Neural cell (in vitro differentiated cells): ENCODE measurements at places on chromosomes 6 and 20. TPM values are rescaled to one million over a fixed set of nuclear protein-coding genes. Genes with fewer than 3 reads are reported as not detected.

C20orf144 gene
- not detected in 2 replicates for polyA plus RNA-seq

BMP6 gene
- 1.8 and 2.4 TPM in 2 replicates for polyA plus RNA-seq

RNF144B gene
- 0.14 and 0.15 TPM in 2 replicates for polyA plus RNA-seq

PLA2G7 gene
- polyA plus RNA-seq, result 0.35 TPM in 1 of 2 replicates, not detected in the other

SERAC1 gene
- 22.2 and 22.3 TPM in 2 replicates for polyA plus RNA-seq

NR2E1 gene
- polyA plus RNA-seq, result 0.50 and 1.3 TPM in 2 replicates

SLC35D3 gene
- polyA plus RNA-seq, result 0.56 TPM in 1 of 2 replicates, not detected in the other

APOM gene
- polyA plus RNA-seq, result 1.3 and 4.4 TPM in 2 replicates

DHX35 gene
- 21.3 and 24.9 TPM in 2 replicates for polyA plus RNA-seq

NNAT gene
- polyA plus RNA-seq, result 996 and 1,180 TPM in 2 replicates

ADGB gene
- polyA plus RNA-seq, result not detected in 2 replicates

GTSF1L gene
- polyA plus RNA-seq, result not detected in 2 replicates

TBXT gene
- polyA plus RNA-seq, result not detected in 2 replicates

GSTA3 gene
- polyA plus RNA-seq, result not detected in 2 replicates

EFCAB8 gene
- not detected in 2 replicates for polyA plus RNA-seq

GRM1 gene
- polyA plus RNA-seq, result 2.8 and 2.9 TPM in 2 replicates

TRIM40 gene
- polyA plus RNA-seq, result not detected in 2 replicates

EPPIN gene
- not detected in 2 replicates for polyA plus RNA-seq

BTN3A1 gene
- 31.3 and 38.2 TPM in 2 replicates for polyA plus RNA-seq

DZANK1 gene
- 10.6 and 17.0 TPM in 2 replicates for polyA plus RNA-seq
